ENCODE measurements at places on chromosomes 7 and 10. TPM values are rescaled to one million over a fixed set of nuclear protein-coding genes. Genes with fewer than 3 reads are reported as not detected.
A peak's percentile ranks its signal among the peaks of the same experiment; 100 is the strongest.

- H3K4me1 ChIP-seq: no peaks in the 10 kb centered on the region
- H3K36me3 ChIP-seq: peaks cover 31% of the 10 kb centered on the region
- H3K27me3 ChIP-seq: peaks cover 3% of the 10 kb centered on the region
- H3K4me3 ChIP-seq: no peak overlapping the region
- H3K27ac ChIP-seq: no peak overlapping the region
These were observed 6.0 kb downstream of the SPRN start for GRCh38 chr10:133418289-133418993.

- H3K27me3 ChIP-seq: no peaks in the 10 kb centered on the region
- no peak for DNase-seq
- H3K27ac ChIP-seq: no peak overlapping the region
- H3K4me1 ChIP-seq: peaks cover 6% of the 10 kb centered on the region
- H3K36me3 ChIP-seq: peaks cover 13% of the 10 kb centered on the region
- H3K4me3 ChIP-seq: no peak overlapping the region
These were observed 21.8 kb downstream of the BBIP1 start for GRCh38 chr10:110897184-110897583.

DNA sequence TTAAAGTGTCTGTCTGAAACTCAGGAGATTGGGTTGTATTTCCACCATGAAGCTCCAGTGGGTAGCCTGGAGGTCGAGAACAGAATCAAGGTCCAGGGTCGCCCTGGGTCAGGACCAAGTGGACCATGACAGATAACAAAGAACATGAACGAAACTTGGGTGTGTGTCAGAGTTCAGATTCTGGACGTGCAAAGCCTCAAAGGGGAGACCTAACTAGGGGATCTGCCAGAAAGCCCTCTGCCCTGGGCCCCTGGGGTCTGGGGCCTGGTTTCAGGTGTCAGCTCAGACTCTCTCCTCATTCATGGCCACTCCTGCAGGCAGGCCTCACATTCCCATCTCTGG is 1.6 kb downstream of the RASSF4 start:
- no peaks in the 10 kb centered on the region for H3K27me3 ChIP-seq
- peaks cover 4% of the 10 kb centered on the region for H3K36me3 ChIP-seq
- H3K4me1 ChIP-seq: peaks cover 25% of the 10 kb centered on the region
- H3K27ac ChIP-seq: no peak overlapping the region

DNA sequence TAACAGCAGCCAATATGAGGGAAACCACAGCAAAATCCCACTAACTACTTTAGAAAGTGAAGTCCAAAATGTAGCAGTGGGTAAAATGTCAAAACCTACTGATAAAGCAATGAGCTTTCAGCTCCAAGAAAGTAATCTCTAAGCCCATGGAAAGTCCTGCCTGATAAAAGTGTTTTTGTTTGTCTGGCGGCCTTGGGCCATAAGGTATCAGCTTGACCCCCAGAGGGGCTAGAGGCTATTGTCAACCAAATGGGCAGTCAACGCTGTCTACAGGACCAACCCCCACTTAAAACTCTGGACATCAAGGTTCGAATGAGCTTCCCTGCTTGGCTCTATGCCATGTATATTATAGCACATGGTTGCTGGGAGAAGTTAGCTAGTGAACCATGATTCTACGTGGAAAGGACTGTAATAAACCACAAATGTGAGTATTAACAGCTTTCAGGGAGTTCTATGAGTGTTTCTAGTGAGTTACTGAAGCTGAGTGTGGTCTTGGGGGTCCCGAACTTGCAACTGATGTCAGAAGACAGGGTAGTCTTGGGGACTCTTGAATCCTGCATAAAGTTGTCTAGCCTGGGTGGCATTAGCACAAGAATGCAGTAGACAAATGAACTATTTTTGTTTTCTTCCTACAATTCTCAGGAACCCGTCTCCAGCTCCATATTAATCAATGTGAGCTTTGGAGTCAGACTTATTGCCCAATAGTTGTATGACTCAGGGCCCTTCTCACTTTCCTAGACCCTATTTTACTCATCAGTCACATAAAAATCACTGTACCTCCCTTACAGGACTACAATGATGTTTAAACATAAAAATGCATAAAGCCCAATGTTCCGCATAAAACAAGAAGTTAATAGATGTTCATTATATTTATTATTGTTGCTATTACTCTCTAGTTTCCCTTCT is 164.9 kb downstream of the DGKI start:
- no peaks in the 10 kb centered on the region for H3K27me3 ChIP-seq
- peak; percentile 92 for DNase-seq
- no peaks in the 10 kb centered on the region for H3K36me3 ChIP-seq
- peak overlapping the region; percentile 43 for H3K27ac ChIP-seq

DNA sequence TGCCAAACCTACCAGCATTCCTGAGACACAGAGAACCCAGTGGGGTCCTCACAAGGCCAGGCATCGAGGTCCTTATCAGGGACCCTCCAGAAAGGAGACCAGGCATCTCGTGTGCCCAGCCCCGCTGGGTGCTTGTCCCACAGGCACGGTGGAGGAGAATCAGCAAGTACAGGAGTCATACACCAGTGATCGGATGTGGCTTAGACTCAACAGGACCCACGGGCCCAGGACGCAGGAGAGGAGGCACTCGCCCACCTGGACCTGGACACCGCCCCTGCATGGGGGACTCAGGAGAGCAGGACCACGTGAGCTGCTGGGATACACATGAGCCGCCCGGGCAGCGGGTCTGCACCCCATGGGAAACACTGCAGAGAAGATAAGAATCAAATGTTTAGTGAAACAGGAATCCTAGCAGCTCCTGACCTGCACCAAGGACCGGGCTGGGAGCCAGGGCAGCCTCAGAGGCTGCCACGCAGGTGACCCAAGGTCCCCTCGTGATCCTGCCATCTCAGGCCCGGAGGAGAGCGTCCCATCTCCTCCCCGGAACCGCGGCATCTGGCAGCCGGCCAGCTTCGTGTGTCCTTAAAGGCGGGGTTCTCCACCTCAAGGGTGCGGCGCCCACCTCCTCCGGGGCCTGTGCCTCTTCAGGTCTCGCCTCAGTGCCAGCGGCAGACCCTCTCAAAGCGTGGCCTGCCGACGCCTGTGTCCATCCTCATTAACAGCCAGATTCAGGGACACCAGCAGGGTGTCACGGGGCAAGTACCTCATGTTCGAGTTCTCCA is 59.2 kb downstream of the FOXL3 start:
- no peak overlapping the region for H3K4me3 ChIP-seq
- H3K27me3 ChIP-seq: peaks cover 11% of the 10 kb centered on the region
- no peak overlapping the region for H3K27ac ChIP-seq
- H3K36me3 ChIP-seq: no peaks in the 10 kb centered on the region

- peak overlapping the region; percentile 6 for H3K27ac ChIP-seq
- H3K4me1 ChIP-seq: peaks cover 11% of the 10 kb centered on the region
- no peak overlapping the region for H3K4me3 ChIP-seq
- H3K27me3 ChIP-seq: no peaks in the 10 kb centered on the region
- H3K36me3 ChIP-seq: no peaks in the 10 kb centered on the region
These were observed 92.1 kb downstream of the CABCOCO1 start for GRCh38 chr10:61754587-61755550.

- H3K27ac ChIP-seq: no peak overlapping the region
- no peaks in the 10 kb centered on the region for H3K27me3 ChIP-seq
- peaks cover 3% of the 10 kb centered on the region for H3K4me1 ChIP-seq
- no peak overlapping the region for H3K4me3 ChIP-seq
- no peaks in the 10 kb centered on the region for H3K36me3 ChIP-seq
These were observed 60.8 kb upstream of the NAMPT start for GRCh38 chr7:106345421-106346166.

CRPPA gene
- 1.3 TPM for total RNA-seq

PNLIPRP3 gene
- total RNA-seq: not detected

CCL24 gene
- not detected for total RNA-seq
